ENCODE measurements at places on chromosomes 7 and 10. TPM values are rescaled to one million over a fixed set of nuclear protein-coding genes. Genes with fewer than 3 reads are reported as not detected.

The ATRNL1 gene
- 0.92 TPM for total RNA-seq

The PRSS1 gene
- total RNA-seq: not detected

The SLC39A12 gene
- 0.41 TPM for total RNA-seq

The ANXA8 gene
- 15.0 TPM for total RNA-seq

The ACSM6 gene
- not detected for total RNA-seq

The HOXA5 gene
- total RNA-seq: 16.0 TPM

The TRIM73 gene
- total RNA-seq: 5.6 TPM

The LLCFC1 gene
- total RNA-seq: not detected

The SLIT1 gene
- total RNA-seq: 0.41 TPM

The CC2D2B gene
- 1.6 TPM for total RNA-seq

The ACBD7 gene
- total RNA-seq: not detected

The LRRC18 gene
- 3.3 TPM for total RNA-seq

The CYP2C19 gene
- total RNA-seq: not detected

The AUTS2 gene
- total RNA-seq: 45.7 TPM

The DPYSL4 gene
- total RNA-seq: 2.1 TPM

The CTBP2 gene
- 73.0 TPM for total RNA-seq

The NRCAM gene
- 2.6 TPM for total RNA-seq

The CYP3A7 gene
- 0.21 TPM for total RNA-seq

The GIMAP7 gene
- total RNA-seq: 49.4 TPM

The NXPH1 gene
- total RNA-seq: not detected

The SVOPL gene
- total RNA-seq: 0.74 TPM

The RNF32 gene
- 3.0 TPM for total RNA-seq

Data from lower lobe of right lung (tissue), 2 donors.